ENCODE measurements at places on chromosomes 4 and X.

- DNase-seq, result no peak
Observed at GRCh38 chr4:133188433-133189146, 39.5 kb downstream of the PCDH10 start.

GRCh38 chrX:150157291-150157690 lies 205.8 kb upstream of the MAMLD1 start:
- no peak for DNase-seq

- DNase-seq, result no peak
Observed at GRCh38 chrX:103847174-103847870, 15.3 kb upstream of the RAB9B start.

DNA sequence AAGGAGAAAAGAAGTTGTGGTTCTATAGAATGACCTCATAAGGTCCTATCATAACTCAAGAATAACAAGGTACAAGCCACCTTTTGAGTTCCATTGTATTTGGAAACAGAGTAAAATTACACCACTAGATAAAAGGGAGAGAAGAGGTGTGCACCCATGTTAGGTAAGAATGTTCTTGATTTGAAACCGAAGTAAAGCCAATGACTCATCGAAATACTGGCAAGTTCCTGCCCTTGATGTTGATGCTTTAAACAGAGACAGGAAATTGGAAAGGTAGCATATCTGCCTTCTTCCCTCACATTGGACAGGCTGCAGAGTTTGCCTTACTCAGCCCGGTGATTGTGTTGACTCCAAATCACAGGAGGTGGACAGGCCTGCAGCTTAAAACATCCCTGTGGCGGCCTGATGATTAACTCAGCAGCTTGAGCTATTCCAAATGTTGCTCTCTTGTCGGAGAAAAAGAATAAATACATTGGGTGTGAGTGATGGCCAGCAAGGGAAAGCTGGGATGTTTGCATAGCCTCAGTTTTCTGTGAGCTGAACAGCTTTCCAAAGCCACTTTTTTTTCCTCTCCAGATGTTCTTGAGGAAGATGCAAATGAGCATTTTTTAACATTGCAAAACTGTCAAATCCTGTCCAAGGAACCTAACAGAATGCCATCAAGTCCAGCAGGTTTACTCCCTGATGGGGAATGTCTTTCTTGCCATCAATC lies 321.1 kb downstream of the NKX6-1 start:
- no peak for DNase-seq

DNA sequence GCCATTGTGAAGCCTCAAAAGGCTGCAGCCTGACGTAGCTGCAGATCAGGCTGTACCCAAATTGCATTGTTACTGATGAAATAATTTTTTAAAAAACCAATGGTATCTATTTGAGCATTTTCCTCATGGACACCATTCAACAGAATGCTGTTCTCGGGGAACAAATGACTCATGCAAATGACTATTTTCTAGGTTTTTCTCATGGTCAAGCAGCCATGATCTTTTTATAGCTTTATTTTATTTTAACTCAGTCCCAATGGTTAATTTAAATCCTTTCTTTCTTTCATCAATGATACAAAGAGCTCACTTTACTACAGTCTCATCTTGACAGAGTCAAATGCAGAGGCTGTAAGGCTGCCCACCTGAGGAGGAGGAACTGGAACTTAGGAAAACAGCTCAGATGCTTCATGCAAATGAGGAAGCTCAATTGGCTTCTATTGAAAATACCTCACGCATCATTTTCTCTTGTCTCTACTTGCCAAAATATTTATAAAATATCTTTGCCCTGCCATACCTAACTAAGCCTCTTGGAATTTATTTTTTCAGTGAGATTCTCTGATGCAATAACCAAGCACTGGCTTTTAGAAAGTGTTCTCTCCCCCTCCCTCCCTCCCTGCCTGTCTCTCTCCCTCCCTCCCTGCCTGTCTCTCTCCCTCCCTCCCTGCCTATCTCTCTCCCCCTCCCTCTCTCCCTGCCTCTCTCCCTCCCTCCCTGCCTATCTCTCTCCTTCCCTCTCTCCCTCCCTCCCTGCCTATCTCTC lies 81.0 kb downstream of the SORBS2 start:
- no peak for DNase-seq

GRCh38 chr4:337932-338758 lies 531 bp downstream of the ZNF141 start:
- peak; percentile 47 for DNase-seq

GRCh38 chr4:151267822-151268535 lies 9.0 kb upstream of the PRSS48 start:
- no peak for DNase-seq

DNA sequence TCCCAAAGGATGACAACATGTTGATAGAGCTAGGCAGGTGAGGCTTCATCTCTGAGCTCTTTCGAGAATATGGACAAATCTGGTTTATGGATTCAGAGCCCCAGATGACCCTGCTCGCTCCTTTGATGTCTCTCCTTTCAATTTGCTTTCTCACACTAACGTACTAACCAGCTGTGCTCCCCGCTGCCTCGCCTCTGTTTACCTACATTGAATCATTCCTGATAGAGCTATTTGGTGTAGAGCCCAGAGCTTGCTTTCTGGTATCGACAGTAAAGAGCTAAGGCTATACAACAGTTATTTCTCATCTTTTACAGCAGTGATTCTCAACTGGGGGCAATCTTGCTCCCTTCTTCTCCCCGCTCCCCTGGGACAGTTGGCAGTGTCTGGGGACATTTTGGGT lies 8.9 kb upstream of the PHKA2 start:
- DNase-seq, result no peak

- no peak for DNase-seq
Observed at GRCh38 chr4:38306482-38307071, 346.4 kb downstream of the PTTG2 start.

GRCh38 chr4:153063490-153063889 lies 127.4 kb downstream of the FHDC1 start:
- DNase-seq, result no peak

DNA sequence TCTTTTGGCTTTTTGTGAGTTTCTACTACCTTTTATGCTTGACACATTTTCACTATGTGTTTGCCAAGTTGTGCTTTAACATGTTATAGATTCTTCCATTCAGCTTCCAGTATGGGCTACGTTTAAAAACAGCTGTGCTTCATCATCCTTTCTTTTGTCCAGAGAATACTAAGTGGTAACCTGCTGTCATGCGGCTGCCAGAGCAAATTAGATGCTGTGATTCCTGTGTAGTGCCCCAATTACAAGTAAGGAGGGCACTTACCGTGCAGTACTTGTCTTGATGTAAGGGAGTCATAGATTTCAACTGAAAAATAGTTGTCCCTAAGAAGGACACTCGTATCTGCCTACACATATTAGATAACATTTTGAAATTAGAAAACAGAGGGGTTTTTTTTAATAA lies 531.8 kb upstream of the GALNTL6 start:
- DNase-seq, result no peak

DNA sequence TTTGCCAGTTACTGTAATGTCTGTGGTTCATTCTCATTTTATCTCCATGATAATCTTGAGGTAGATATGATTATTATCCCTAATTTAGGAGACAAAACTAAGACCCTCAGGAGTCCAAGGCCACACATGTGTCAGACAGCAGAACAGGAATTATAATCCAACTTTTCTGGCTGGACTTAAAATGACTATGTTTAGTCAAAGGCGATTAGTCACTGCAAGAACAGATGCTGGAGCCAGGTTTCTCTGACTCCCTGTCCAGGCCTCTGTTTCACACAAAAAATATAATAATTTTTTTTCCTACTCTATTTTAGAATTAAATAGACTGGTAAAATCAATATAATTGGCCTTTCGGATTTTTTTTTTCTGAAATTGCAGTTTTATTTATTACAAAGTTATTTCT lies 56.7 kb upstream of the TMEM131L start:
- DNase-seq, result peak; percentile 53

- peak; percentile 16 for DNase-seq
Observed at GRCh38 chr4:145061318-145061920, 36.6 kb downstream of the ANAPC10 start.

GRCh38 chr4:46581677-46582076 lies 191.7 kb upstream of the GABRA2 start:
- DNase-seq, result no peak

DNA sequence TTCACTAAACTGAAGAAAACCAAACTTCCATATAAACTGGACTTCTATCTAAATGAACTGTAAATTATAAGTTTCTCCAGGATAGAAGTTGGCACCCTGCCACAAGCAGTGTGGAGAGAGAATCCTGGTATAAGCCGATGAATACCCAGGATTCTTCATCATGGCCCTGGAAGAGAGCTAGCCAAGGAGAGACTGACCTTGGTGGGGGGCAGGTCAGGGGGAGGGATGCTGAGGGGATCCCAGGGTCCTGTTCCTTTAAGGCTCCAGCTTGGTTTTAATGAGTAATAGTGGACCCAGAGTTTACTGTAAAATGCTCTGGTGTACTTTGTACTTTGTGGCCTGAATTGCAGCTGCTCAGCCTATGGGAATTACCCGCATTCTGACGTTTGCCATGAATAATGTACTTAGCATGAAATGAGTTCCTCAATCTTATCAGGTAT lies 16.9 kb downstream of the RASSF6 start:
- no peak for DNase-seq

DNA sequence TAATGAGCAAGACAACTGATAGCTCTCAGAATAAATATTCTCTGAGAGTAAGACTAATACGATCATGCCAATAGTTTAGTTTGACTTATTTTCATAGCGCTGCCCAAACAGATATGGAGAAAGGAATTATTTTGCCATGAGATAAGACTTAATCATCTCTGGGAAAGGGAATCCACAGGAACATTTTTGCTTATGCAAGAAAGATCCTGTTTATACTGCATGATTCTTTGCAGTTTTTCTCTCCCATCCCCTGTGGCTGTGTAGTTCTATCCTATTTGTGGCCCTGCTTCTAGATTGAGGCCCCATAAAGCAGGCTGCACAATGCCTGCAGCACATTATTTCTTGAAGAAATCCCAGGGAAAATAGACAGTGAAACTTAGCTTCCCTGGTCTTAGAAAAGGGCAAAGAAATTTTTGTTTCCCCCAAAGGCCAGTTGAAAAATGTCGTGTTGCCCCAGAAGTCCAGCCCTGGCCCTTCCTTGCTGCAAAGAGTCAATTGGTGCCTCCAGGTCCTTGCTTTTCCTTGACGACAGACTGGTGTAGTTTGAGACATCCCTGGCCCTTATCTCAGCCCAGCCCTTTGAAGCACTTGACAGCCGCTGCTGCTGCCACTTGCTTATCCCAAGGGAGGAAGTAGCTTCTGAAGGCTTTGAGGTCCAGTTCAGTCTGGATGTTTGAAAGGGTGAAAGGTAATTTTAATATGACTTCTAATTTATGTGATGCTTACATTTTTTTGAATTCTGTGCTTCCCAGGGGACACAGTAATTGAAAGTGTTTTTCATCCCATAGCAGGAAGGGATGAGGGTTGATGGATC lies 45.0 kb upstream of the SH3RF1 start:
- peak; percentile 26 for DNase-seq

GRCh38 chrX:106619797-106620196 lies 8.0 kb downstream of the RADX start:
- peak; percentile 11 for DNase-seq

GRCh38 chrX:148416931-148417330 lies 83.5 kb upstream of the AFF2 start:
- no peak for DNase-seq

GRCh38 chr4:86108137-86108536 lies 251.7 kb downstream of the MAPK10 start:
- peak; percentile 4 for DNase-seq

DNA sequence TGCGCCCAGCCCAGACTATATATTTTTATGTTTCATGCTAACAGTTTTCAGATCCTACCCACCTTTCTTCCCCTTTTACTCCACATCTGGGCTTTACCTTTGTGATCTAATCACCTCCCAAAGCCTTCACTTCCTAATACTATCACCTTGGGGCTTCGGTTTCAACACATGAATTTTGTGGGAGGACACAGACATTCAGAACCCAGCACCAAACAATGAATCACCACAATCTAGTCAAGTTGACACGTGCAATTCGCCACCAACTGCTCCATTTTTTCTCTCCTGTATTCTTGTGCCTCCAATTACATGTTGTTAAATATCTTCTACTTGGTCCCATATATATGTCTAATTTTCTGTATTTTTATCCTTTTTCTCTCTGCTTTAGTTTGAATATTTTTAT lies 41.8 kb upstream of the STX18 start:
- no peak for DNase-seq

DNA sequence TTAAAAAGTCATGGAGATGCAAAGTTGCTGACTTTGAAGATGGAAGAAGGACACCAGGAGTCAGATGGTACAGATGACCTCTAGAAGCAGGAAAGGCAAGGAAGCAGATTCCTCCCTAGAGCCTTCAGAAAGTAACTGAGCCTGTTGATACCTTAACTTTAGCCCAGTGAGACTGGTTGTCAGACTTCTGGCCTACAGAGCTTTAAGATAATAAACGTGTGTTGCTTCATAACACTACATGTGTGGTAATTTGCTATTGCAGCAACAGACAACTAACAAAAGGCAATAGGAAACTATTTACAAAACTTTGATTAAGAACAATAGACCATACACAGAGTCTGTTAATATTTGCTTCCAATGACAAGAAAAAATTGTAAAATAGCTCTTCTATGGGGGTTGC lies 102.0 kb upstream of the USP38 start:
- no peak for DNase-seq

GRCh38 chrX:150693725-150694574 lies 754 bp downstream of the MTMR1 start:
- DNase-seq, result peak; percentile 61

GRCh38 chr4:177302371-177303100 lies 7.1 kb upstream of the NEIL3 start:
- no peak for DNase-seq

GRCh38 chrX:72713130-72713529 lies 976 bp downstream of the PHKA1 start:
- DNase-seq, result no peak

- no peak for DNase-seq
Observed at GRCh38 chr4:70556856-70557255, 35.2 kb upstream of the AMBN start.

DNA sequence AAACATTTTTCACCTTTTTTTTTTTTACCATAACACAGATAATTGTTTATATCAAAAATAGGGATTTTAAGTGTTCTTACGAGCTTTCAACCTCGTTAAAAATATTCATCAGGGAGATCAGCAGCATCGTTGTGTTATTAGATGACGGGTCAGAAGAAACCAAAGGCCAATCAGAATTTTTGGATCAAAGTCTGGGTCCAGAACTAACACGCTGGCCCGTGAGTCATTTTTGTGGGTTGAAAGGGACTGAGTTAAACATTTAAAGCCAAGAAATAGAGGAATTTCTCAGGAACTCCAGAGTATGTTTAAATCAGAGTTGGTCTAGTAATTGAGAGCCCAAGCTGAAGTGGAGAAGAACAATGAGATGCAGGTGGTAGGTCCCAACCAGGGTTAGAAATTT lies 170.8 kb downstream of the TLL1 start:
- no peak for DNase-seq

DNA sequence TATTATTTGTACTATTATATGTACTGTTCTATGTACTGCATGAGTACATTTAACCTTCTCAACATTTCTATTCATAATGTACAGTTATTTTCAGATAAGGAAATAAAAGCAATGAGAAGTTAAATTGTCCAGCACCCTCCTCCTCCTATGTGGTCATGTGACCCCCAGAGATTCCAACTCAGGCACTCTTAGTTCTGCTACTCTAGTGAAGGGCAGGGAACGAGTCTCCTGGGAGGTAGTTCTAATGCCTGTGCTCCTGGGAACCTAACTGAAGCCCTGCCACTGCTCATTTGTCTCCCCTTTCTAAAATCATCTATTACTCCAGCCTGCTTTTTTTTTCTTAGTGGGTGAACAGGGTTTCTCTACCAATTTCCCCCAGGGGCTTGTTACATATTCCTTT lies 105.9 kb upstream of the GPRIN3 start:
- no peak for DNase-seq

GRCh38 chr4:105988671-105989070 lies 93.4 kb downstream of the NPNT start:
- DNase-seq, result no peak
